ENCODE measurements at places on chromosomes 1 and 21. TPM values are rescaled to one million over a fixed set of nuclear protein-coding genes. Genes with fewer than 3 reads are reported as not detected.

CA14 gene
- 0.35 TPM for total RNA-seq

FMN2 gene
- total RNA-seq = 0.06 TPM

FASLG gene
- 0.50 TPM for total RNA-seq

SF3B4 gene
- total RNA-seq = 55.0 TPM

CAMSAP2 gene
- total RNA-seq = 30.3 TPM

PRKAA2 gene
- total RNA-seq = 11.6 TPM

SSX2IP gene
- 18.2 TPM for total RNA-seq

HSD11B1 gene
- 1.8 TPM for total RNA-seq

L1TD1 gene
- 0.16 TPM for total RNA-seq

TRIM67 gene
- total RNA-seq = not detected

CORT gene
- total RNA-seq = 0.22 TPM

HAX1 gene
- total RNA-seq = 74.8 TPM

TXNDC12 gene
- 46.0 TPM for total RNA-seq

CLIC6 gene
- 10.1 TPM for total RNA-seq

HENMT1 gene
- total RNA-seq = 5.2 TPM

AMY2B gene
- total RNA-seq = 31.1 TPM

TPTE gene
- not detected for total RNA-seq

GBP5 gene
- 7.3 TPM for total RNA-seq

OR6N1 gene
- total RNA-seq = not detected

TMEM81 gene
- total RNA-seq = 1.7 TPM

TDRD5 gene
- total RNA-seq = 0.47 TPM

PLPP3 gene
- total RNA-seq = 107 TPM

KRTAP7-1 gene
- not detected for total RNA-seq

Measured in kidney (tissue), 22 donors.